ENCODE measurements at places on chromosomes 11 and 22.

DNA sequence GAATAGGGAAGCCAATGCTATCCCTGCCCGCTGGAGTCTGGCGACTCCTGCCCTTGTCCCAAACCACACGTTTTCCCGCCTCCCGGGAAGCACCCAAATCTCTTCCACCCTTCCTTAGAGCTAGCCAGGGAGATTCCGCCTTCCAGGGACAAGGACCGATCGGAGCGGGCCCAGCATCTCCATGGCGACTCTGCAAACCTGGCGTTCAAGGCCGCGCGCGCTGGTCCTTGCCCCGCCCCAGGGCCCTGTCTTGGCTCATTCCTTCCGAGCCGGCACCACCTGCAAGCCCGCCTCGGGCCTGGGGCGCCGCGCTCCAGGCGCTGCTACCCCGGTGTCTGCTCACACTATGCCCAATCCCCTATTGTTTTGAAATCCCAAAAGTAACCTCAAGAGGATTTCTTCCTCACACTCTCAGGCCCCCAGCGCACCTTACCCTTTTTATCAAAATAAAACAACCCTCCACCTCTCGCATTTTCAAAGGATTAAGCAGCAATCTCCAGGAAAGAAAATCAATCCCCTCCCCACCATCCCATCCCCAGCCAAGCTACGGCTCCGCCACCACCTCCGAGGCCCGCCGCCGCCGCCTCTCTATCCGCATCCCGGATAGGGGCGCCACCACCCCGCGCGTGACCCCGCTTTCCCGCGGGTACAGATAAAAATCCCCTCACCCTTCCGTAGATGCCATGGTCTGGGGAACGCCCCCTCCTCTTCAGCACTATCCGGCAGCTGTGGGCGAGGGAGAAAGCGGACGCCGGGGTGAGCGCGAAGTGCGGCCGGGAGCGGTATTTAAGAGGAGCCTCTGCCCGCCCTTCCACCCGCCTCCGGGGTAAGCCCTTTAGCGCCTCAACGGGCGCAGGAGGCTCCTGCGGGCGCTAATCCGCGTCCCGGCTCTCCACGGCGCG is 825 bp downstream of the SLC1A2 start:
- no peak for DNase-seq

DNA sequence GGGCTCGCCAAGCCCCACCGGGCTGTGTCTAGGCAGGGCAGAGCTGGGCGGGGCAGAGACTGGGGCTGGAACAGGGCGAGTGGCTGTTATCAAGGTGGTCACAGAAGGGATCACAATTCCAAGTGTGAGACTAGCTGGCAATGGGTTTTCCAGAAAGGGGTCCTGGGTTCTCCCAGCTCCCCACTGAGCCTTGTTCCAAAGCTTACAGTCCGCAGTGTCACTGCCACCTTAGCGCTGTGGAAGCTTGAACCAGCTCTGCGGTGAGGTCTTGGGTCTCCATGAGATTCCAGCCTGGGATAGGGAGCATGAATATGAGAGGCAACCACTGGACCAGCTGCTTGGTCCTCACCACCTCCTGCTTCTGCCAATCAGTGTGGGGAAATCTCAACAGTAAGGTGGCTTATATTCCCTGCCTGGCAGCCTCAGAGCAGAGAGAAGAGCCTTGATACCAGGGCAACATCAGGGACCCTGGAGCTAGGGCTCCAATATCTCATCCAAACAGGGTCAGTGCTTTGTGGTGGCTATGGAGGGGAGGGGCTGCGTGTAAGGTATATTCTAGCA is 831 bp downstream of the CD44 start:
- DNase-seq, result peak; percentile 14

DNA sequence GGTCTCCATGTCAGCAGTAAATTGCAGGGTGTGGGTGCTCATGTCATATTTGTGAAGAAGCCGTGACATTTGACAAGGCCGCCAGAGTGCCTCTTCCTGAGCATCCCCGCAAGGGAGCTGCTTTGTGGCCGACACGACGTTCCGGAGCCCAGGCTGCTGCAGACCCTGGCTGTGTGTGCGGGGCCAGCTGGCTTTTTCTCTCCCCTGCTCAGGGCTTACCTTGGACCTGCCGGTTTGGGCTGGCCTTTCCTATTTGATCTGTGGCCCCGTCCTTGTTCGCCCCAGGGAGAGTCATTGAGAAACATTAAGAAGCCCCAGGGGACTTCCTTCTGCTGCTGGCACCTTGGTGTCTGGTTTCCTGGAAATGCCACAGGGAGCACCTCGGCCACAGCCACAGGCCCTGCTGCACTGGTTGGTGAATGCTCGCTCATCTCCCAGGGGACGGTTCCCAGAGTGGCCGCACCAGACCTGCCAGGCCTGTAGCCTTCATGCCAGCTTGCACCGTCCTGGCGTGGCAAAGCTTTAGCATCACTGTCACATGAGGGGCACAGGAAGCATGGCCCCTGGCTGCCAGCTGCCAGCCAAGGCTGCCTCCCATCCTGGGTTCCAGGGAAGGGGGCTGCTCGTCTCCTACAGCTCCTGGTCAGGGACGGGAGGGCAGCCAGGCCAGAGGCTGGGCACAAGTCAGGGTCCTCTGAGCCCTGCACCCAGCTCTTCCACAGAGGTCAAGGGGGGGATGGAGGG is 5.4 kb downstream of the GRK2 start:
- no peak for DNase-seq

DNA sequence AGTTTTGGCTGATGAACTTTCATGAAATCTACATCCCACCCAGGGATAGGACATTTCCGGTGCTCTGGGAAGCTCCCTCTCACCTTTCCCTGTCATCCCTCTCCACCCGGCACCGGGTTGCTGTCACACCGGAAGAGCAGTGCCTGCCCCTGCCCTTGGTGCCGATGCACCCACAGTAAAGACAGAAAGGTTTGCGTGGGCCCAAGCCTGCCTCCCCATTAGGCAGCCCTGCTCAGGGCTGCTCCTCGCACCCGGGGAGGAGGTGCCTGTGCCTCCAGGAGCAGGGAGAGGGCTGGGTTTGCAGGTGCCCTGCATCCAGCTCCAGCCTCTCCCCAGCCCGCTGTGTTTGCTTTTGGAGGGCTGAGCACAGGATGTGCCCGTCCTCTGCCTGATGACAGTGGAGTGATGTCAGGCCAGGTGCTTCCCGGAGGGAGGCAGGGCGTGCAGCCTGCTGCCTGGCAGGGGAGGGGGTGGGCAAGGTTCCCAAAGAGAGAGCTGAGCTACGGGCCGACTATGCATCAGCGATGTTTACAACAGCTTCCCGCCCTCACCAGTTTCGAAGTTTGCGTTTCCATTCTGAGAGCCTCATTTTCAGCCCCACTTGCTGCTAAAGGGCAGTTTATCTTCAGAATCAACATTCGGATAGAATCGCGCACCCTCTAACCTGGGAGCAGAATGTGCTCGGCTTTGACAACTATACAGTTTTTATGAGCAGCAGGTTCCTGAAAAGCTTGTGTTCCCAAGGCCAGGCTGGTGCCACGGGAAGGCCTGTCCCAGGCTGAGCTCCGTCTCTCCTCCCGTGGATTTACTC is 83.2 kb upstream of the CLDN5 start:
- peak; percentile 72 for DNase-seq

DNA sequence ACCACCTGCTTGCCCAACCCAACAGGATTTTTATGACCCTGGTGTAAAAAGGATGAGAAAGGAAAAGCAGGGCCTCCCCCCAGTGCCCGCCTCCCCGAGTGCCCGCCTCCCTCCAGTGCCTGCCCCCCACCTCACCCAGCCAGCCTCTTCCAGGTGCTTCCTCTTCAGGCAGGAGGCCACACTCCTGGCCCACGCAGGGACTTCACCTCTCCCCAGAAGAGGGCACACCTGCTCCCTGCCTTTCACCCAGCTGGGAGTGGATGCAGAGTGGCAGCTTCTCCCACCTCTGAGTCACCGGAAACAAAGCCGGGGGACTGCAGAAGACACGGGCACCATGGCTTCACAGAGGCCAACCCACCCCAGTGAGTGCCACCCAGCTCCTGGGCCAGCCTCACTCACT is 16.1 kb downstream of the CPT1A start:
- DNase-seq, result peak; percentile 39

GRCh38 chr11:104999721-105000120 is 23.2 kb downstream of the CASP5 start:
- DNase-seq, result no peak

Data from thyroid gland (tissue), 4 donors.